ENCODE measurements at places on chromosomes 2 and 18.

GRCh38 chr2:68577183-68577582 is 66.2 kb upstream of the PROKR1 start:
- DNase-seq, result no peak

DNA sequence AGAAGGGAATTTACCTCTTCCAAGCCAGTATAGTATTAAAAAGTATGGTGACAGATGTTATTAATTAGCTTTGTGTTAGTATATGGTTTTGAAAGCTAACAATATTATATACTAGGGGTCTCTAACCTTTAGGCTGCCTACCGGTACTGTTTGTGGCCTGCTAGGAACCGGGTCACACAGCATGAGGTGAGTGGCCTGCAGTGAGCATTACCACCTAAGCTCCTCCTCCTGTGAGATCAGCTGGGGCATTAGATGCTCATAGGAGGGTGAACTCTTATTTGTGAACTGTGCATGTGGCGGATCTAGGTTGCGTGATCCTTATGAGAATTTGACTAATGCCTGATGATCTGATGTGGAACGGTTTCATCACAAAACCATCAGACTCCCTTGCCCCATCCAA is 583.4 kb upstream of the CDH2 start:
- no peak for DNase-seq

DNA sequence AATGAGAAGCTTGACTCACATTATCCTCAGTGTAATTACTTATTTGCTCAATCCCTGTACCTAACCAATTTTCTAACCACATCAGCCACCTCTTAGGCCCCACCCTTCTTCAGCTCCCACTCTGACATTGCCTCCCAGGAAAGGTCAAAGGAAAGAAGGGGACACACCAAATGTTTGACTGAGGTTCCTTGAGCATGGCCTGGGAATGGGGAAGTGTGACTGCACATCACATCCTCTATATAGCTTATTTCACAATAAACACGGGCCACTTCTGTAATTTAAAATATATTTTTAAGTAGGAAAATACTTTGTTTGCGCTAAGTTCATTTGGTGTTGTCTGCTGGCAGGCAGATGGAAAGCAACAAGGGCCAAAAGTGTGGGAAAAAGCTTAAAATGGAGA is 3.0 kb upstream of the FIGLA start:
- DNase-seq, result no peak

GRCh38 chr2:232422051-232422450 is 15.4 kb downstream of the ALPG start:
- DNase-seq, result no peak

- DNase-seq, result no peak
Measured at GRCh38 chr2:38203446-38203810, 127.5 kb upstream of the CYP1B1 start.

Measured in GM13977 (cell line).